ENCODE measurements at places on chromosomes 3 and 15.

DNA sequence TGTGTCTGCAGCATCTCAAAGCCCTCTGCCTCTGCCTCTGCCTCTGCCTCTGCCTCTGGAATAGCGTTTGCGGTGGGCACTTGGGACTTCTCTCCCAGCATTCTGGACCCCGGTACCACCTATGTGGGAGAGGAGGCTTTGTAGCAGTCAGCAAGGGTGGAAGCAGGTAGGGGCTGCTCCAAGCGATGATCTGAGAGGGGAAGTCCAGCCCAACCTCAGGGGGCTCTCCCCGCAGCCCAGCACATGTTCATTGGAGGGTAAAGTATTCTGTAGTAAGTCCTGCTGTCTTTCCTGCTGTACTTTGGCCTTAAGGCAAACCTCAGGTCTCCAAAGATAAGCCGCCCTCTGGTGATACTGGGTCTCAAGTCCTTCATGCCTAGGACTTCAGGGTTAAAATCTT lies 68.6 kb downstream of the FAM174B start:
- H3K27ac ChIP-seq, result no peak overlapping the region
- no peak for DNase-seq
- H3K4me3 ChIP-seq, result no peak overlapping the region

- H3K27ac ChIP-seq, result peak overlapping the region; percentile 3
- no peaks in the 10 kb centered on the region for H3K36me3 ChIP-seq
- H3K4me1 ChIP-seq, result peaks cover 9% of the 10 kb centered on the region
- H3K4me3 ChIP-seq, result no peak overlapping the region
- H3K27me3 ChIP-seq, result no peaks in the 10 kb centered on the region
- DNase-seq, result peak; percentile 91
Observed at GRCh38 chr3:127768346-127769008, 53.8 kb downstream of the MGLL start.

DNA sequence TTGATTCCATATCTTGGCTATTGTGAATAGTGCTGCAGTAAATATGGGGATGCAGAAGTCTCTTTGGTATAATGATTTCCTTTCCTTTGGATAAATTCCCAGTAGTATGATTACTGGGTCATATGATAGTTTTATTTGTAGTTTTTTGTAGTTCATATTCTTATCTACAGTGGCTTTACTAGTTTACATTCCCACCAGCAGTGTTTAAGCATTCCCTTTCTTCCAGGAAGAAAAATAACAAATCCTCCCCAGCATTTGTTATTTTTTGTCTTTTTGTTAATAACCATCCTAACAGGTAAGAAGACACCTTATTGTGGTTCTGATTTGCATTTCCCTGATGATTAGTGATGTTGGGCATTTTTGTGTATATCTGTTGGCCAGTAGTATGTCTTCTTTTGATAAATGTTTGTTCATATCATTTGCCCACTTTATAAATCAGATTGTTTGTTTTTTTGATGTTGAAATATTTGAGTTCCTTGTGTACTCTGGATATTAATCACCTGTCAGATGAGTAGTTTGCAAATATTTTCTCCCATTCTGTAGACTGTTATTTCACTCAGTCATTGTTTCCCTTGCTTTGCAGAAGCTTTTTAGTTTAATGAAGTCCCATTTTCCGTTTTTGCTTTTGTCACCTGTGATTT lies 163.3 kb upstream of the THRB start:
- no peaks in the 10 kb centered on the region for H3K4me1 ChIP-seq
- no peak overlapping the region for H3K4me3 ChIP-seq
- H3K27ac ChIP-seq, result no peak overlapping the region
- DNase-seq, result no peak
- no peaks in the 10 kb centered on the region for H3K27me3 ChIP-seq
- H3K36me3 ChIP-seq, result no peaks in the 10 kb centered on the region

GRCh38 chr15:42742149-42742548 lies 5.2 kb upstream of the CDAN1 start:
- peaks cover 2% of the 10 kb centered on the region for H3K36me3 ChIP-seq
- H3K4me3 ChIP-seq, result no peak overlapping the region
- H3K27me3 ChIP-seq, result no peaks in the 10 kb centered on the region
- DNase-seq, result no peak

GRCh38 chr3:2141482-2141881 lies 42.8 kb downstream of the CNTN4 start:
- no peaks in the 10 kb centered on the region for H3K36me3 ChIP-seq
- no peak overlapping the region for H3K27ac ChIP-seq
- H3K4me1 ChIP-seq, result no peaks in the 10 kb centered on the region
- DNase-seq, result no peak
- no peaks in the 10 kb centered on the region for H3K27me3 ChIP-seq

- DNase-seq, result no peak
- H3K27me3 ChIP-seq, result no peaks in the 10 kb centered on the region
- H3K4me3 ChIP-seq, result no peak overlapping the region
- no peak overlapping the region for H3K27ac ChIP-seq
Observed at GRCh38 chr3:7382293-7383010, 521.5 kb downstream of the GRM7 start.

GRCh38 chr3:132730891-132731580 lies 8.8 kb upstream of the NPHP3 start:
- H3K4me1 ChIP-seq, result no peaks in the 10 kb centered on the region
- no peak overlapping the region for H3K27ac ChIP-seq
- H3K27me3 ChIP-seq, result no peaks in the 10 kb centered on the region
- DNase-seq, result peak; percentile 65
- H3K36me3 ChIP-seq, result no peaks in the 10 kb centered on the region

- DNase-seq, result peak; percentile 35
- no peaks in the 10 kb centered on the region for H3K36me3 ChIP-seq
- H3K27me3 ChIP-seq, result no peaks in the 10 kb centered on the region
- no peak overlapping the region for H3K4me3 ChIP-seq
Observed at GRCh38 chr3:143596957-143597642, 251.2 kb downstream of the SLC9A9 start.
